Stimulated activated CD4-positive, alpha-beta T cell treated with anti-CD3 and anti-CD28 coated beads, Interleukin-1b, Interleukin-23, amount 100 ng/mL, for 1 hour (primary cell): ENCODE measurements at places on chromosomes 11 and 22.

DNA sequence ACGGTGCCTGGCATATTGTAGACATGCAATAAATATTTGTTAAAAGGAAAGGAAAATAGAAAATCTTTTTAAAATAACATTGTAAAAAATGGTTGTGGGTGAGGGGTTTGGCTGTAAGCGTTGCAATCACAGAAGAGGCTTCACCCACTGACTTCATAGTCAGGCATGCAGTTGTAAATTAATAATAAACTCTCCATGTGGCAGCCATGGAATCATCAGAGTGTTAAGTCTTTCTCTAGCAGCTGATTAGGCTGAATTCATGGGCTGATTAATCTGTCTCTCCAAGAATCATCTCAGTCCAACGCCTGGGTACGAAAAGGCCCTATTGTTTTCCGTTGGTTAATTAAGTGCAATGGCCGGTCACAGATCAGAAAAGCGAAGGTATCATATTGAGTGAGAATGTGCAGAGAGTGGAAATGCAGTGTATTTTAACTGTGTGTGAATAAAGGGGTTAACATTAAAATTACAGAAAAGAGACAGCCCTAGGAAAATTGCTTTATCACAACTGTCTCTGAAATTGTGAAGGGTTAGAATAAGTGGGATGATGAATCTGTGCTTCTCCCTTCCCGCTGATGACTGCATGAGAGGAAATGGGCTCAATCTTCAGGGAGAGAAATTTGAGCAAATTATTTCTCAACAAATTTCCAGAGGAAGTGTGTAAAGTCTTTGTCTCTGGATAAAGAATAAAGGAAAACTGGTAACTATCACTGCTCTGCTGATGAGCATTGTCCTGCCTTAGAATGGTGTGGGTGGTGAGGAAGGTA, 269.0 kb downstream of the FAM76B start:
- DNase-seq, result no peak

GRCh38 chr22:19972652-19973550, 31.3 kb upstream of the TXNRD2 start:
- DNase-seq, result no peak

DNA sequence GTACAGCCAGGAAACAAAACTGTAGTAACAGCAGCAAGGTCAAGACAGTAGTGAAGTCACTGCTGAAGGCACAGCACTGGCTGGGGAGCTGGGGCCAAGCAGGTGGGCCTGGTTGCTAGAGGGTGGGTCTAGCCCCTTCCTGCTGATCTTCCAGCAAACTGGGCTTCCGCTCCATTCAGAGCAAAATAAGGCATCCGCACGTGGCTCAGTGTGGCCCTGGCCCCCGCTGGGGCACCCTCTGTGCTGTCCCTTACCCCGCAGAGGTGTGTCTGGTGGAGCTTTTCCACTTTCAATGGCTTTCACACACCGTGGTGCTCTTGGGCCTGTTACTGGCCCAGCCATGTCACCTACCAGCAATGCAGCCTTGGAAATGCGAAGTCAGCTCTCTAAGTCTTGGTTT, 162.4 kb upstream of the B3GAT1 start:
- no peak for DNase-seq

- DNase-seq, result no peak
Observed at GRCh38 chr22:30314915-30315314, 11.8 kb downstream of the TBC1D10A start.

GRCh38 chr11:34423300-34423699, 15.4 kb upstream of the CAT start:
- no peak for DNase-seq

GRCh38 chr11:104725796-104726408, 172.4 kb downstream of the CASP12 start:
- DNase-seq, result no peak
